NCI-H226 (cell line): ENCODE measurements at places on chromosomes 2 and 18.

- no peak for DNase-seq
These were observed 105.2 kb downstream of the GALNT14 start for GRCh38 chr2:31033032-31033431.

DNA sequence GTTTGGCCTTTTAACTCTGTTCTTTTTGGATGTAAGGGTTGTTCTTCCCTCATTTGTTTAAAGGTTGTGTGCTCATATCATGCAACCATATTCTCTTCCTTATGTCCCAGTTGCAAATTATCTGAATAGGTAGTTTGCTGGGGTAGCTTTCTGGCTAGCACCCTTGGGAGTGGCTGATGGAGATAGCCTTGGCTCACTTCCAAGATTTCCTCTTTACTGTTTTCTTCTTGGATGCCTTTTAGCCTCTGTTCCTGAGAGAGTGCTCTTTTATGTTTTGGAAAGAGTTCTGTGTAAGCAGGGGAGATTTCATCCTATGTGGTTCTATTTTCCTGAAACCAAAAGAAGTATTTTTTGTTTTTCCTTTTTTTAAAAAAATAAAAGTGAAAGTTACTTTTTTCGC, 25.4 kb downstream of the USP14 start:
- peak; percentile 7 for DNase-seq

DNA sequence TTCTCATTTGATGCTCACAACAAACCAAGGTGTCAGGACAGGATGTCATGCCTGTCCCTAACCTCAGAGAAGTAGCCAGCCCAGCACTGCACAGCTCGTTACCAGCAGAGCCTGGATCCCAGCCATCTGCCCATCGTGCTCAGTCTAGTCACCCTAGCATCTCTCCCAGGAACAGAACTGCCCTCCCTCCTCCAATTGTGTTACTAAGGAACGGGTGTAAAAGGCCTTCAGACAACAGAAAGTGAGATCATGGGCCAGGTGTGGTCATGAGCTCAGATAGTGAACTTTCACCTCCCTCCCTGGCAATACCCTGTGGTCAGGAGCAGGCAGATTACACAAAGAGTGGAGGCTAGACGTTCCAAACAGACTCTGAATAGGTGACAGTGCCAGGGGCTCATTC, 111.8 kb upstream of the PPP1CB start:
- peak; percentile 50 for DNase-seq

- no peak for DNase-seq
These were observed 131.6 kb upstream of the IL1R2 start for GRCh38 chr2:101860157-101860556.

- no peak for DNase-seq
These were observed 26.5 kb upstream of the EML4 start for GRCh38 chr2:42142547-42143184.

DNA sequence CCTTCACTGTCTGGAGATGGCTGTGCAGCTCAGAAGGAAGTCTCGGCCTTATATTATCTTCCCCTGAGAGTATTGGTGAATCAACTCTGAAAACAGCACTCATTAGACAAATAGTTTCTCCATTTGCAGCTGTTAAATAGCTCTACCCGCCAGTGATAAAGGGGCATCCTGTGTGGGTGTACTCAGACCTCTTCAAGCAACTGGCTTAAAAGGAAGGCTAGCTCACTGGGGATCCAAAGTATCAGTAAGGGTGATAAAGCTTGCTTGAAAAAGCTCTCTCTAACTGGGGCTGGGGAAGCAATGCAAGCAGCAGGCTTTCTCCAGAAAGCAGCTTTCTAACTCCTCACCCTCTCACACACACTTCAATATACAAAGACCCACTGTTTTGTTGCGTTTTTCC, 64.9 kb upstream of the PSMD14 start:
- no peak for DNase-seq

GRCh38 chr2:221851531-221852045, 279.5 kb upstream of the EPHA4 start:
- DNase-seq = no peak

DNA sequence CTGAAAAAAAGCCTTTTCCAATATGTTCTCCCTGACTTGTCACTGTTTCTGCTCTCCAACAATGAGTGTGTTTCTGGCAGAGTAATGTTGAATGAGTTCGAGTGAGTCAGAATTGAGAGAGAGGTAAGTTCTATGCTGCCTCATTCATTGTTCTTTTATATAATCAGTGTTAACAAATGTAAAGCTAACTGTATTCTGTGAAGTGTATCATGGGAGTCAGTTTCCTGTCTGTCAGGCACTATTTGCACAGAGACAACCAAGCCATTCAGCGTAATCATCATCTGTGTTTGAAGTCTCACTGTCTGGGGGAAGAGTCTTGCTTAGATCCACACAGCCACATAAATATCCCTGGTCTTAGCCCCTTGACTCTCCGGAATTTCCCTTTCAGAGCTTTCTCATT, 22.0 kb upstream of the UPP2 start:
- DNase-seq = peak; percentile 68

DNA sequence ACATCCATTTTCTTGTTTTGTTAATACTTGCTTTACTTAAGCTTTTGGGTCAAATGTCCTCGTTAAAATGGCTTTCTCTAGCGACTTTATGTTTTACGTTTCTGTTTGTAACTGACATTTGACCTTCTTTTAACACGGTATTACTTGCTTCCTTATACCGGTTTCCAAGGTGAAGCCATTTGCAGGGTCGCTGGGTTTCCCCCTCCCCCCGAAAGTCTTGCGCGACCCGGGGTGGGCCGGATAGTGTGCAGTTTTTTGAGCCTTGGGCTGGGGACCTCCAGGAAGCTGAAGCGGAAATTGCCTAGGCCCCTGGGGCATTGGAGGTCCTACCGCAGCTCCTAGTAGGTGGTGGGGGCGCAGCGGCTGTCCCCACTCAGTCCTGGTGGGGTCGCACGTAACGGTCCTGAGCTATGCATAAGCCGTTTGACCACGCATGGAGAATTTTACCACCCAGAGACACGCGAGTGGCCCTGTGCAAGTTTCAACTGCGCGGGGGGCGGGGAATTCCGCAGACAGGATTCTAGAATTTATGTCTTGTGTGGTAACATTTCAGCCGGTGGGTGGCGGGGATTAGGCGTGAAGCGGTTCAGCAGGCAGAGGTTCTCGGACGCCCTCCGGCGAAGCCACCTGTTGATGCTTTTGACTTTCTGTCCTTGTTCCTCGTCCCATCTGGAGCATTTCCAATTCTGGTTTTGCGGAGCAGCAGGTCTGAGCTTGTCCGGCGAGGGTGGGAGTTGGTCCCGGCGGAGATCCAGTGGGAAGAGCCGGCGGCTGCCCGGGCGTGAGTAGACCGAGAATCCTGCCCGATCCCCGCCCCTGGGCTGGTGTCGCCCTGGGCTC, 2.4 kb downstream of the CFLAR start:
- DNase-seq = peak; percentile 67

DNA sequence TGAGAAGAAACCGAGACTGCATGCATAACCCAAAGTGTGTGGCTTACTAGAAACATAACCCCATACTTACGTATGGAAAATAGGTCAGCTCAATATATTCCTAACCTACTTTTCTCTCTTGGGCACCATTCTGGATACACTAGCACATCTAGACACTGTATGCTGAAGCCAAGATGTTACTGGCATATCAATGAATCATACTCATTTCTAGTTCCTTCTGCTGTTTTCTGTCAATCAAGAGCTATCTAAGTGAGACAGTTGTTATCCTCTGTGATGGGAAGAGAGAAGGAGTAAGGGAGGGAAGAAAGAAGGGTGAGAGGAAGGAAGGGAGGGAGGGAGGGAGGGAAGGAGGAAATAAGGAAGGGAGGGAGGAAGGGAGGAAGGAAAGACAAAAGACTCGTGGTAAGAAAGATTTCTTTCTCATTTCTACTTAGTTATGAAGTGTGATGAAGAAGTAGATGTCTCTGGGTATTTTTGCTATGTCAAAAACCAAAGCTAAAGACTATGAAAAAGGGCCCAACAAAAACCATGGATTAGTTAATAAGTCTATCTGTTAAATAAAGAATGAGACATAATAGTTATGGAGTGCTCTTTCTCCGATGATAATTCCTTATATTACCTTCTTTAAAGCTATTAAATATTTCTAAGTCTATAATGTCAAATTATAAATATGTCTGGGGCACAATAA, 248.4 kb downstream of the ZNF521 start:
- DNase-seq = no peak

DNA sequence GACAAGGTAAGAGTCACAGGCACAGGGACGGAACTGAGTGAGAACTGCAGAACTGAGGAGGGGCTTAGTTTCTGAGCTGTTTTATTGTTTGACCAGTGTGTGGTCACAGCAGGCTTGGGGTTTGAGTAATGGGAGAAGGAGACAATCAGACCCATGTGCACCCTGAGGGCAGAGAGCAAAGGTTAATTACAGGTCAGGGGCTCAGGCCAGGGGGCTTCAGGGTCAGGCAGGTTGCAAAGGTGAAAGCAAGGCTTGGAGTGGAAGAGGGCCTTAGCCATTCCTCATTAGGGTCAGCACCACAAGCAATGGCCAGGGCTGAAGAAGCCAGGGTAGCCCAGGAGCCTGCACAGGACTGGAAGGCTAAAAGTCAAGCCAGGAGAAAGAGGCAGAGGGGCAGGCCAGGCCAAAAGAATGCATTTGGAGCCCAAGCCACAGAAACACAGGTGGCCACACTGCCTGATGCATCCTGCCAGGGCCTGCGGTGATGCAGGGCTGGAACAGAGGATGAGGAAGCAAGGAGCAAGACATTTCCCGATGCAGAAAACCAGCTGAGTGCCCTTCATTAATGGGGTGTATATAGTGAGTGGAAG, 209.8 kb upstream of the GYPC start:
- DNase-seq = no peak

DNA sequence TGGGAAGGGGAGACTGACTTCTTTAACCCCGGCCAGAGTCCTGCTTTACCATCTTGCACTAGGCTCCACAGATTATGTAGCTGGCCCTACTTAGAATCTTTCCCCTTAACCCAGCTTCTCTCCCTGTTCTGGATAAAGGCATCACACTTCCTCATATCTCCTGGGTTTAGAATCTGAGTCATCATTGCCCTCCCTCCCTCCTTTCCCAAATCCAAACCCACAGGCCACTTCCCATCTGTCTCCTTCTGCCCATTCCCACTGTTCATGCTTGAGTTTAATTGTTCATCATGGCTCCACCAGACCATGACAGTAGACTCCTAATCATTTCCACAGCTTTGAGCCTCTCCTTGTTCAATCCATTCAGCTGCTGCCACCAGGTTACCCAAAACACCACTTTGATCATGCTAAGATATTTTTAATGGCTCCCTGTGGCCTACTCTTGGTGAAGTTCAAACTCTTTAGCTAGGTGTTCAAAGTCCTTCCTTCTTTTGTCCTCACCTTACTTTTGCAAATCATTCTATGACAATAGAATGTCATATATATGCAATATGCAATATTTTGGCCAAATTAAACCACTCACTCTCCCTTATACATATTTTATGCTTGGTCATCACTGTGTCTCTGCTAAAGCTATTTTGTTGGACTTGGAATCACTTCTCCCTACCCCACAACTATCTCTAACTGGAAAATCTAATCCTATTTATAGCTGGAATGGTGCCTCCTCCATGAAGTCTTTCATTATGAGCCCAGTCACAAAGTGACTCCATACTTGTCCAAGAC, 5.5 kb downstream of the PDE11A start:
- peak; percentile 2 for DNase-seq

GRCh38 chr2:184692141-184692734, 93.9 kb downstream of the ZNF804A start:
- no peak for DNase-seq

DNA sequence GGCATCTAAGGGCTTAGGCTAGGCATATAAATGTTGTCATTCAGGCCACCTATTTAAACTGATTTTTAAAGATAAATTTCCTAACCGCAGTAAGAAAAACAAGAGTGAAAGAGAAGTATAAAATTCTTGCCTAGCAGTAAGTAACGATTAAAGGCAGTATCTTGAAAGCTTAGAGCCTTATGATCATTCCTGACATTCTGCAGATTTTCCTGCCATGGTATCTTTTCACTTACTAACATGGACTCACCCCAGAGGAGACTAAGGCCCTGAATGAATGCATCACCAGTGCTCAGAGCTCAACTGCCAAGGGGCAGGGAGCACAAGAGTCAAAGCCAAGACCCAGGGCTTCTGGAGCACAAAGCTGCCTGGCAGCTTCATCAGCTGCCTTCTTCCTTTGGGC, 133.1 kb downstream of the GCA start:
- peak; percentile 14 for DNase-seq

GRCh38 chr2:208266936-208267335, 881 bp downstream of the PIKFYVE start:
- DNase-seq = no peak

- no peak for DNase-seq
These were observed 49.4 kb upstream of the SP5 start for GRCh38 chr2:170665743-170666142.

DNA sequence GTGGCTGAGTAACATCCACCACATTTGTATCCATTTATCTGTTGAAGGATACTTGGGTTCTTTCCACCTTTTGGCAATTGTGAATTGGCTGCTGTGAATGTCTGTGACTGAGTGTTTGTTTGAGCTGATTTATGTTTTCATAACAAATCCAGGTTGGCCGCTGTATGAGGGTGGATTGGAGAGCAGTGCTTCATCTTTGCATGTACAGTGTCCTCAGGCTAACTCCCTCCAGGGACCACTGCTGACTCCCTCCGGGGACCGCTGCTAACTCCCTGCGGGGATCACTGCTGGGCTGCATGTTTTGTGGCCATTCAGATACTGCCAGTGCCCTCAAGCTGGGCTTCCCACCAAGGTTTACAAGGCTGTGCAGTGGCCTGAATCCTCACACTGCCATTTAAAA, 10.2 kb downstream of the BOK start:
- DNase-seq = no peak

DNA sequence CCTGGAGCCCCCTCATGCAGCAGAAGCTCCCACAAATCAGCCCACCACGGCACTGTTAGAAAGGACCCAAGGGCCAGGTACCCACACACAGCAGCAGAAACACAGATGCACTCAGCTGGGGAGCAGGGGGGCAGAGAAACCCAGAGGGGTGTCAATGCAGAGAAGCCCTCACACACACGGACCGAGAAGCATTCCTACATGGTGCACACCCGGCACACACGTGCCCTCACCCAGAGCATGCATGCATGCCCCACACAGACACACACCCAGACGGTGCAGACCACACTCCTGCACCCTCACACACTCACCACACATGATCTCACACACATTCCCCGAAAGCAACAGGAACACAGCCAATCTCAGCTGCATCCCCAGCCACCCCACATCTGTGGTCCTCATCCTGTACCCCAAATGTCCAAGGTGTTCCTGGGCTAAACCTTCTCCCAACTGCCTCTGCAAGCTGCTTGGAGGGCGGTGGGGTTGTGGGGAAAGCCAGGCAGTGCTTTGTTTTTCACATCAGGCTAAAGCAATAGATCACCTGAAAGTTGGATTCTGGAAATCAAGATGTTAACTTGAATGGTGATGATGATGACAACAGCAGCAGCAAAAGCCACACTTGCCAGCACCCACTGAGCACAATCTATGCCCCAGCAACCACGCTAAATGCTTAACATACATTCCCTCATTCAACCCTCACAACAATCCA, 102.3 kb downstream of the ZFP36L2 start:
- DNase-seq = no peak

- DNase-seq = no peak
These were observed 702 bp downstream of the OLA1 start for GRCh38 chr2:174247474-174248186.

GRCh38 chr2:23548143-23548769, 163.3 kb downstream of the KLHL29 start:
- no peak for DNase-seq

GRCh38 chr18:75158465-75159237, 50.3 kb downstream of the PTGR3 start:
- no peak for DNase-seq

GRCh38 chr2:215401896-215402379, 33.9 kb downstream of the FN1 start:
- DNase-seq = peak; percentile 64
